ENCODE measurements at places on chromosomes 5 and 9.

DNA sequence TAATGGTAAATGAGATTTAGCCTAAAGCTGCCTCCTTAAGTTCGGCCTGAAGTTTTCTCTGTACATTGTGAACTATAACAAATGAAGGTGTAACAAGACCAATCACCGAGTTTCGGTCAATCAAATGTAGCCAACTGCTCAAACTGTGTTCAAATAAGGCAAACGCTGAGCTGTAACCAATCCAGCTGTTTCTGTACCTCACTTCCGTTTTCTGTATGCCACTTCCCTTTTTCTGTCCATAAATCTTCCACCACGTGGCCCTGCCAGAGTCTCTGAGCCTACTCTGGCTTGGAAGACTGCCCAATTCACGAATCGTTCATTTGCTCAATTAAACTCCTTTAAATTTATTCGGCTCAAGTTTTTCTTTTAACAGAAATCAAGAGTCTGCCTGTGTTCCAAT, 193.5 kb upstream of the KLF9 start:
- no peak for DNase-seq

DNA sequence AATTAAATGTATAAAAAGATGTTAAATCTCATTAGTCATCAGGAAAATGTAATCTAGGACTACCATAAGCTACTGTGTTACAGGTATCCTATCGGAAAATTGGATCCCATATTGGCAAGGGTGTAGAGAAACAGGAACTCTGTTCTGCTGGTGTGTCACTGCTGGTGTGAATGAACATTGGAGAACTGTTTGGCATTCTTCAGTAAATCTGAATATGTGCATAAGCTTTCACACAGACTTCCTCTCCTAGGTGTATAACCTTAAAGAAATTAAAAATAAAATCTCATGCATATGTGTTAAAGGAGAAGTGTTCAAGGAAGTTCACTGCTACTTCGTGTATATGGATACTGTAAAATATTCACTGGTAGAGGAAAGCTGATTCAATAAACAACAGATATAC, 484.6 kb upstream of the TLE4 start:
- no peak for DNase-seq

- DNase-seq = no peak
Observed at GRCh38 chr5:126115059-126115629, 308.1 kb upstream of the GRAMD2B start.

DNA sequence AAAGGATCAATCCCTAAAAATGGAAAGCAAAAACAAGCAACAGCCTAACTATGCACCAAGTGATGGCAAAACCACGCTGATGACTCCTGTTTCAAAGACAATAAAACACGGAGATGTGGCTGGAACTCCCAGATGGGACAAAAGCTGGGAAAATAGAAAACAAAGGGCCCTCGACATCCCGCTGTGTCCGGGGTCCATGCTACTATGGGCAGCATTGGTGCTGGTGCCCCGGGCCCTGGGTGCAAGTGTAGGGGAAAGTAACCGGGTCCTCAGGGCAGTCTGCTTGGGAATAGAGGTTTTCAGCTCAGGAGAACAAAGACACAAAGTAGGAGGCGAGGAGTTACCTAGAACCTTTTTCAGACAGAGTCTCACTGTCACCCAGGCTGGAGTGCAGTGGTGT, 46.1 kb downstream of the MRPL36 start:
- DNase-seq = no peak

DNA sequence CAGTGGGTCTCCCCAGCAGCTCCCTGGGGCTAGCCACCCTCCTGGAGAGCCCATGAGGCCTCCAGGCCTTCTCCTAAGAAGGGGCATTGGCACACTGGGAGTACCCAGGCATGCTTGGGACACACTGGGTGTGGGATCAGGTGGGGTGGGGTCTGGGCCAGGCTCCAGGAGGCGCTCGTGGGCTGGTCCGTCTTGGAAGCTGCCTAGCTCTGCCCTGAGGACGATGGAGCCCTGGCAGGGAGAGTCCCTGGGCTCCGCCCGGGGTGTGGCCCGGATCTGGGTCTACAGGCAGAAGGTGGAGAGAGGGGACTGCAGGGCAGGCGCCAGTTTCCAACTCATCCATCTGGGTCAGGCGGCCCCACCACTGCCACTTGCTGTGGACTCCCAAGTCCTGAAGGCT, 2.4 kb downstream of the PRRX2 start:
- no peak for DNase-seq

GRCh38 chr5:108028412-108028811, 353.5 kb downstream of the FBXL17 start:
- DNase-seq = no peak

DNA sequence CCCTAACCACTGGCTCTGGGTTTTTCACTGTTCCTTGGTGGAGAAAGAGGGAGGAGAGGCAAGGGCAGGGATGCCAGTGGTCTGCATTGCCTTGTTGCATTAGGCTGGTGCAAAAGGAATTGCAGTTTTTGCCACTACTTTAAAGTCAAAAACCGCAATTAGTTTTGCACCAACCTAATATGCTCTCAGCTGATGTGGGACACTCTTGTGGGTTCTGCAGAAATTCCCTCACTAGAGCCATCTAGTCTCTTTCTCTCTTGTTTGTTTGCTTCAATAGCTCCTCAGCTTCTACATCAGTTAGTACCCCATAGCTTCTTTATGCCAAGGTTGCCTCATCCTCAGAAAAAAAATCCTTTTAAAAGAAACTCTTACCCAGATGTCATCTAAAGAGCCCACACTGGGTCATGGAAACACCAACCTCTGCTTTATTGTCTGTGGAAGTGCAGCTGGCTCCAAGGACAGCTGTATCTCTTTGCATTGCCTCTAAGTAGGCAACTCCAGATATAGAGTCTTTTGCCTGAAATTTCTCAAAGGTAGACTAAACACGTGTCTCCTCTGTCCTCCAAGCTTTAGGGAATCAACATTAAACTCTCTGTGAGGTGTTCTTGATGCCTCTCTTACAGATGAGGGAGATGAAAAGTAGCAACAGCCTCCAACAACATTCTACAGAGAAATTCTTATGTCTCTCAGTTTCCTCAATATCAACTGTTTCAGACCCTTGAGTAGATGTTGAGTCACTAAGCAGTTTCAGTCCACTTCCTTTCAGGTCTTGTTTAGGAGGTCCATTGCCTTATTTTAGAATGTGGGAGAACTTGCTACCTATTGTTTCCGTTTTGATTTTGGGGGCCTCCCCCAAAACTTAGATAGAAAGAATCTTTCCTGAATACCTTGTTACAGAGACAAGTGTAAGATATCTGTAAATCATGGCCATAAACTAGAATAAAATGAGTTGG, 84.9 kb upstream of the MEF2C start:
- DNase-seq = no peak

DNA sequence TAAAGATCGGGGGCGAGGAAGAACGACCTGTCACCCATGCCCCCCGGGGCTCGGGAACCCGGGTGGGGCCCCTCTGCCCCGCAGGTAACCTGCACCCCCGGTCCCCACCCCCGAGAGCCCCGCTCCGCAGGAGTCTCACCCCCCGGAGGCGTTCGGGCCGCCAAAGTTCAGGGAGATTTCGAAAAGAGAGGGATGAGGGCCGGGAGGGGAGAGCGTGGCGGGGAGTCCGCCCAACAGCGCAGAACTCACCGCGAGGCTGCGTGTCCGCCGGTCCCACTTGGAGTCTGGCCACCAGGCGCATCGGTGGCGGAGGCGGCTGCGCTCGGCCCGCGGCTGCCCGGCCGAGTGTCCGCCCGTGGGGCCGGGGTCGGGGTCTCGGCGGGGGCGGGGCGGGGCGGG, at the start of gene PHF19:
Gene PHF19 (minus strand): TSS at position 347 of the 399 bp plus-strand sequence. CDS start 2,447 bp downstream, outside the sequence.
- DNase-seq = no peak

GRCh38 chr5:57900381-57900944, 417.9 kb upstream of the ACTBL2 start:
- DNase-seq = no peak

GRCh38 chr9:98101868-98102273, 17.2 kb downstream of the TRIM14 start:
- DNase-seq = peak; percentile 63

DNA sequence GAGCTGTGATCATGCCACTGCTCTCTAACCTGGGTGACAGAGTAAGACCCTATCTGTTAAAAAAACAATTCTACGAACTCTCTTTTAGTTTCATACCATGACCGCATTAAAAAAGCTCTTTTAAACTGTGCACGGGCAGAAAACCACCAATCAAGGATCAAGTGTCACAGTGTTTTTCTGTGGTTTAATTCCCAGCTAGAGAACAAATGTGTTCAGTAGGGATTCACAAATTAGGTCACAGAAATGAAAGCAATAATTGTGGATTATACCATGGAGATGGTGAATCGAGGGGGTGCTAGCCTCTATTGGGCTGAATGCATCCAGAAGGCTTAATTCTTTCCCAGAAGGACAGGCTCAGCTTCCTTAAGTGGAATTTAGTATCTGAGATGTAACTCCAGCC, 79.1 kb downstream of the ATG10 start:
- DNase-seq = no peak

GRCh38 chr9:136438548-136439480, 831 bp downstream of the INPP5E start:
- peak; percentile 60 for DNase-seq

GRCh38 chr9:13575558-13575957, 296.1 kb upstream of the MPDZ start:
- DNase-seq = no peak

- no peak for DNase-seq
Observed at GRCh38 chr5:143865426-143866025, 53.6 kb downstream of the HMHB1 start.

- no peak for DNase-seq
Observed at GRCh38 chr5:73496984-73497457, 1.2 kb upstream of the BTF3 start.

GRCh38 chr9:120926397-120926928, at the start of gene TRAF1:
Gene TRAF1, minus strand, starts transcription at chr9:120926796. Its CDS starts 721 bp downstream, at chr9:120926075.
- no peak for DNase-seq

- no peak for DNase-seq
Observed at GRCh38 chr9:119216651-119217331, 152.4 kb downstream of the BRINP1 start.

DNA sequence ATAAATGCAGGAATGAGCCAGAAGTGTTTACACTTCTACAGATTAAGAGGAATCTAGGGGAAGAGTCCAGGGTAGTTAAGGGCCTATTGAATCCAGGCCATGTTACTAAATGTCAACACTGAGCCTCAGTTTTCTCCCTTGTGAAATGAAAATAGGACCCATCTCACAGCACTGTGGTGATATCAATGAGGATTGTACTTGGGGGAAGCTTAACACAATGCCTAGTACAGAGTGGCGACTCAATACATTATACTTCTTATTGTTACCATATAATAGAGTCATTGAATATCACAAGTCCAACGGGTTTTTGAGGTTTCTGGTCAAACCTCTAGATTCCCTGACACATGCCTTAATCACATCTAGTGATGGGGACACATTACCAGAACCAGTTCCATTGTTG, 4.6 kb downstream of the TRUB2 start:
- DNase-seq = no peak

DNA sequence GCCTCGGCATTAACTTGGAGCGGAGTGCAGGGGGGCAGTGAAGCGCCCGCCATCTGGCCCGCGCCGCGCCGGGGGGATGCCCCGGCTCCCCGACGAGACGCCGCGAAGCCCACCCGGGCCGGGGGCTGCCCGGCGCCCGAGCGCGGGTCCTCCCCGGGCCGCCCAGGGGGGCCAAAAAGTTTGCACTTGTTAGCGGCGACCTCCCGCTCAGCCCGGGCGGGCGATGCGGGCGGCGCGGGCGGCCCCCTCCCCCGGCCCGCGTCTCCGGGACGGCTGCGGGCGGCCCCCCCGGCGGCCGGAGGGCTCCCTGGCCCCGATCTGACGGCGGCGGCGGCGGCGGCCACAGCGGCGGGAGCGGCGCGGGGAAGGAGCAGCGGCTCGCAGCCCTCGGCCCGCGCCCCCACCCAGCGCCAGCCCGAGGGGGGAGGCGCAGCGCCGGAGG, at the start of gene NTNG2:
Gene NTNG2 (plus strand): TSS at position 316 of the 442 bp plus-strand sequence. CDS start 4,774 bp downstream, outside the sequence.
- no peak for DNase-seq

- no peak for DNase-seq
Observed at GRCh38 chr5:66881480-66882161, 285.4 kb downstream of the MAST4 start.

- no peak for DNase-seq
Observed at GRCh38 chr9:89340332-89340731, 22.0 kb downstream of the SECISBP2 start.

DNA sequence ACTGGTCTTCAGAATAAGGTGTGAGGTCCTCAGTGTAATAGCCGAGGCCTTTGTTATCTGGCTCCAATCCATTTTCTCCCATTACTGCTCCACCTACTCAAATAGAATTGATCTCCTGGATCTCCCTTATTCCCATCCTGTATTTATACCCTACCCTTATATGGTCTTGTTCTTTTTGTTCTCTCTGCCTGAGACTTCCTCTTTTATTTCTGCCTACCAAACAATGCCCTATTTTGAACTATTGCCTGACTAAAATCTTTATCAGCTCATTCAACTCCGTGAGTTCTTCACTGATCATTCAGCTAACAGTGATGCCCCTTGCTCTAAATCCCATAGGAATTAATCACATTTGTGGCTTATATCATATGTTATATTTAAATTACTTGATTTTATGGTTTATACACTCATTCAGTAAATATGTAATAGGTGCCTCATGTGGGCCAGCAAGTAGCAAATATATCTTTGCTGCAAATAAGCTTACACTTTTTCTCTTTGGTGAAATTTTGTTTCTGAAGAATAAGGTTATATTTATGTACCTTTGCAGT, 417.5 kb upstream of the MEF2C start:
- no peak for DNase-seq

GRCh38 chr9:100213730-100214477, 114.9 kb downstream of the INVS start:
- no peak for DNase-seq

DNA sequence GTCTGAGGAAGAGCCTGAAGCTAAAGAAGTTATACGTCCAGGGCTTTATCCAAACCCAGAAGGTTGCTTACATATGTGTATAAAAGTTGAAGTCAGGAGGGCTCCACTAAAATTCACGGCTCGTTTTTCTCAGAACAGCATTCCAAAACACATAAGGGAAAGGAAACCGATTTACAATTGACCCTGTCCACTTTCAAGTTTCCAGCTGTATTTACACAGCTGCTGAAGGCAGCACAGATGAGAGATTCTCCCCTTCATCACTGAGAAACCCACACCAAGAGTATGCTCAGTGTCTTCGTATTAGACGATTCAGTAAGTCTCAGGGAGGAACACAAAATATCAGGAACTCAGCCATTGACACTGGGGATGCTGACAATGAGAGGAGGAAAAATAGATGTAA, 5.9 kb upstream of the NREP start:
- DNase-seq = no peak

DNA sequence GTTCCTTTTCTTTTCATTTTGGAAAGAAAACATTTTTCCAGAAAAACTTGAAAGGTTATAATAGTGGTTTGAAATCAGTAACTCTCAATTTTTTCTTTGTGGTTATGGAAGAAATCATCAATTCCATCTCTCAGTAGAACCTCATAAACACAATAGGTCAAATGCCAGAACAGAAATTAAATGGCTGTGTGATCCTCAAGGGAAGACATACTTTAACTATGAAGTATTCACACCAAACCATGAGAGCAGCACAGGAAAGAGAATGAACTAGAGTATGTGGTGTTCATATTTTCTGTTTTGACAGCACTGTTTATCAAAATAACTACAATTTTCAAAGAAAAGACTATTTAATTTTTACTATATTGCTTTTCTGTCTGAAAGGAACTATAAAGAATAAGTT, 29.7 kb upstream of the EFNA5 start:
- DNase-seq = no peak

- no peak for DNase-seq
Observed at GRCh38 chr5:41161271-41161670, 52.1 kb downstream of the C6 start.
